ENCODE measurements at places on chromosomes 7 and 10.

DNA sequence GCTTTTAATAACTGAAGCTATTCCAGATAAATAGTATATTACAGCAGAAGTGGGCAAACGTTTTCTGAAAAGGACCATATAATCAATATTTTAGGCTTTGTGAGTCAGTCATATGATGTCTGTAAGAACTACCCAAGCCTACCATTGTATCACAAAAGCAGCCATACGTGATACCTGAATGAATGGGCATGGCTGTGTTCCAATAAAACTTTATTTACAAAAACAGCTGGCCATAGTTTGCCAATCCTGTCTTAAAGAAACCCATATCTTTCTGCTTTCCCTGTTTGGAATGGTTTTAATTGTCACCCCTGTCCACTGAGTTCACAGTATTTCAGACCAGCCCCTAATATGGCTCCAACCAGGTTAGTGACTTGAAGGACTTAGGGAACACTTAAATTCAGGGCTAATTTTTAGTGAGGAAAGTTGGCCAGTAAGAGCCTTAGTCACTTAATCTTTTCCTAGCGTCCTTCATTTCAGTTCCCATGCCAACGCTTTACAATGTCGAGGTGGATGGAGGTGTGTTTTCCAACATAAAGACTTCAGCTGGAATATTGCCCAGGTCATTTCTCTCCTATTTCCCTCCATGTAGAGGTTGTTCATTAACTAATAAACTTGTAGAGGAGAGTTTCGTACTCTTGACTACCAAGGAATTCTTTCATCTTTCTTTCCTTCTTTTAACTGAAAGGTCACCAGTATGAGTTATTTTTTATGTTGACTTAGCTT lies 184.5 kb downstream of the TRIL start:
- DNase-seq = no peak

DNA sequence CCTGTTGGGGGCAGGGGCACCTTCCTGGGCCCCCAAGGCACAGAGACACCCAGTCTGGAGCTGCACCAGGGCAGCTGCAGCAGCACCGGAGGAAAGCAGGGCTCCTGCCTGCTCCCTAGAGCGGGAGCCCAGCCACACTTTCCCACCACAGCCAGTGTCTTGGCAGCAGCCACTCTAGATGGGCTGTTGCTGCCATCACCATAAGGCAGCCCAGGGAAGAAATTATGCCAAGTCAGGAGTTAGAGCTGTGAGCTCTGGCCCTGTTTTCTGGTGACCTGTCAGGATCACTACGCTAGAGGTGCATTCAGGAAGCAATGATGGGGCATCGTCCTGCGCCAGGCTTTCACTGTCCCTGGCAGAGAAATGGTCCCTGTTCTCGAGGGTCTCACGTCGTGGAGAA lies 38.0 kb upstream of the ZNRF2 start:
- no peak for DNase-seq

- no peak for DNase-seq
These were observed 68.1 kb upstream of the SFMBT2 start for GRCh38 chr10:7478727-7479457.

DNA sequence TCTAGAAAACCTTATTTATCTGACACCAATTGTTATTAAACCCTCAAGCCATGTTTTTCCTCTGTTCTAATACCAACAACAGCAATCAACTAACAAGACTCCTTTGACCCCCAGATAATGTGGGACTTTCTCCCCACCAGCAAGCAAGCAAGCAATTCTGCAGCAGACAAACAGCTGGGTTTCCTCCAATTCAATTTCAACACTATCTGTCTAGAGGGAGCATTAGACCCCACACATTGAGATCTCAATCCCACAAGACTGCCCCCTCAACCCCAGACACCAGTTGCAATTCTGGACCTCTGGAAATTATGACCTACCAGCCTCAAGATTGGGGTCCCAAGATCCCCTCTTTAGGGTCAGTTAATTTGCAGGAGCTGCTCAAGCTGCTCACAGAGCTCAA lies 89.4 kb upstream of the TMEM26 start:
- no peak for DNase-seq

- no peak for DNase-seq
These were observed 38.6 kb upstream of the TRIM8 start for GRCh38 chr10:102605712-102606111.

DNA sequence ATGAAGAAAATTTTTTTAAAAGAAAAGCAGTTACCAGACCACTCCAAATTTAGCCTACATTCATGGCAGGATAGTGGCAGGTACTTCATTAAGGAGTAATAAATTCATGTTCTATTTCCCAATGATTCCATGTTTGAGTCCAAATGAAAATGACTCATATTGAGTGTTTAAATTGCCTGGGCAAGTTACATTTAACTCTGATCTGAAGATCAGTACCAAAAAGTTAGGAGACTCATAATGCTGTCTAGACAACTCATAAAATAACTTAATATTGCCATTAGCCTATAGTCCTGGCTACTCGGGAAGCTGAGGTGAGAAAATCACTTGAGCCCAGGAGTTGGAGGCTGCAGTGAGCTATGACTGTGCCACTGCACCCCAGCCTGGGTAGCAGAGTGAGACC lies 13.0 kb downstream of the BRAF start:
- no peak for DNase-seq

GRCh38 chr10:75472685-75473084 lies 41.3 kb downstream of the LRMDA start:
- DNase-seq = no peak

DNA sequence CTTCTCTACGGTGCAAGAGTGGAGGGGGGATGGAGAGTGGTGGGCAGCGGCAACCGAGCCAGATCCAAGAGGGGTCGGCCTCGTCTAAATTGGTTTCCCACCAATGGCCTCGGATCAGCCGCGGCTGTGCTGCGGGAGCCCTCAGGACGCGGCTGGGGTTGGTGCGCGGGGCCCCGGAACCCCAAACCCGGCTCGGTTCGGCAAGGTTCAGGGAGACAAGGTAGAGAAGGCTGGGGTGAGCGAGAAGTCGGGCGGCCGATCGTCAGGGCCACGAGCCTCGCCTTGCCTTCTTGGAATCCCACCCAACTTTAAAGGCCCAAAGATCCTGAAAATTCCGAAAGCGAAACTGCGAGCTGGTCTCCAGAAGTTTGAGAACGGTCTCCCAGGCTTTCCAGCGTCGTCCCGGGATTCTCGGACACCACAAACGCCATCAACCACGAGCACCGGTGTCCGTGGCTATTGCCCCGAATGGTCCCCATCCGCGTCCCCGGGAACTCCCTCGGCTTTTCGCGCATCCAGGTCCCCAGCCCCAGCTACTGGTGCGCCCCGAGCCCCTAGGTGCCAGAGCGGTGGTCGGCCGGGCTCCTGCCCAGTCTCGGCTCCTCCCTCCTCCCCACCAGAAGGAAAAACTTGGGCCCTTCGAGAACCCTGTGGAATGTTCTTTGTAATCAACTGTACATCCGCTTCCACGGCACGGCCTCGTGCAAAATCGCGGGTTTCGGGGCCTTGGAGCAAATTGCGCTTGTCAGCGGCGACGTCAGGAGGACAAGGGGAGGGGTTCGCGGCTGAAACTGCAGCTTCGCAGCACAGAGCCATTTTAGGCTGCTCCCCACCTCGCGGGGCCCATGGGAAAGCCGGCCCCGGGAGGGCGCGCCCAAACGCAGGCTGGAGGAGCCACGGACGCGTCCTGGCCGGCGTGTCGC lies 3.2 kb downstream of the SFMBT2 start:
- peak; percentile 35 for DNase-seq

DNA sequence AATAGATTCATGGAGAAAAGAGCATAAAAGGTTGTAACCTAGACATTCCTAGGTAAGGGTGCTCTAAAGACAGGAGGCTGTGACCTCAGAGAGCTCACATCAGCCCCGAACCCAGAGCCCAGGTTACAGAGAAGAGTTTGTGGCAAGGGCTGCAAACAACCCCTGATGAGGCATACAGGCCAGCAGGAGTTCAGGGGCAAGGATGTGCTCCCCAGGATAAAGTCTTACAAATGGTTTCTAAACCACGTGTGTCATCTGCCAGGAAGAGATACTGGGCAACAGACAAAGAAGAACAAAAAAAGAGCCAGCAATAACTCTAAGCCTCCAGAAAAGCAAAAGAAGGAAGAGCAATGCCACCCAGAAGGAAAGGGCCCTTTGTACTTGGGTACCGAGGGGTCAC lies 27.7 kb downstream of the NCAPG2 start:
- no peak for DNase-seq

- DNase-seq = no peak
These were observed 14.0 kb upstream of the CELF2 start for GRCh38 chr10:11003679-11004078.

- DNase-seq = peak; percentile 35
These were observed 15.1 kb downstream of the LSMEM1 start for GRCh38 chr7:112495810-112496462.

- no peak for DNase-seq
These were observed 40.3 kb downstream of the FAM53B start for GRCh38 chr10:124703778-124704427.

GRCh38 chr7:99210265-99210970 lies 2.5 kb upstream of the KPNA7 start:
- DNase-seq = no peak
